Fibroblast of skin of left biceps (primary cell): ENCODE measurements at places on chromosomes 3 and 15.
A peak's percentile ranks its signal among the peaks of the same experiment; 100 is the strongest.

GRCh38 chr15:33209575-33210481 lies 15.3 kb upstream of the FMN1 start:
- DNase-seq, result no peak

- no peak for DNase-seq
Measured at GRCh38 chr3:122681284-122681973, 790 bp downstream of the PARP14 start.

DNA sequence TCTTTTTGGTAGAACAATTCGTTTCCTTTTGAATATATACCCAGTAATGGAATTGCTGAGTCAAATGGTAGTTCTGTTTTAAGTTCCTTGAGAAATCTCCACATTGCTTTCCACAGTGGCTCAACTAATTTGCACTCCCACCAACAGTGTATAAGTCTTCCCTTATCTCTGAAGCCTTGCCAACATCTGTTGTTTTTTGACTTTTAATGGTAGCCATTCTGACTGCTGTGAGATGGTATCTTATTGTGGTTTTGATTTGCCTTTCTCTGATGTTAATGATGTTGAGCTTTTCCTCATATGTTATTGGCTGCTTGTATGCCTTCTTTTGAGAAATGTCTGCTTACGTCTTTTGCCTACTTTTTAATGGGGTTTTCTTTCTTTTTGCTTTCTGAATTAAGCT lies 270.6 kb upstream of the MEIS2 start:
- no peak for DNase-seq

DNA sequence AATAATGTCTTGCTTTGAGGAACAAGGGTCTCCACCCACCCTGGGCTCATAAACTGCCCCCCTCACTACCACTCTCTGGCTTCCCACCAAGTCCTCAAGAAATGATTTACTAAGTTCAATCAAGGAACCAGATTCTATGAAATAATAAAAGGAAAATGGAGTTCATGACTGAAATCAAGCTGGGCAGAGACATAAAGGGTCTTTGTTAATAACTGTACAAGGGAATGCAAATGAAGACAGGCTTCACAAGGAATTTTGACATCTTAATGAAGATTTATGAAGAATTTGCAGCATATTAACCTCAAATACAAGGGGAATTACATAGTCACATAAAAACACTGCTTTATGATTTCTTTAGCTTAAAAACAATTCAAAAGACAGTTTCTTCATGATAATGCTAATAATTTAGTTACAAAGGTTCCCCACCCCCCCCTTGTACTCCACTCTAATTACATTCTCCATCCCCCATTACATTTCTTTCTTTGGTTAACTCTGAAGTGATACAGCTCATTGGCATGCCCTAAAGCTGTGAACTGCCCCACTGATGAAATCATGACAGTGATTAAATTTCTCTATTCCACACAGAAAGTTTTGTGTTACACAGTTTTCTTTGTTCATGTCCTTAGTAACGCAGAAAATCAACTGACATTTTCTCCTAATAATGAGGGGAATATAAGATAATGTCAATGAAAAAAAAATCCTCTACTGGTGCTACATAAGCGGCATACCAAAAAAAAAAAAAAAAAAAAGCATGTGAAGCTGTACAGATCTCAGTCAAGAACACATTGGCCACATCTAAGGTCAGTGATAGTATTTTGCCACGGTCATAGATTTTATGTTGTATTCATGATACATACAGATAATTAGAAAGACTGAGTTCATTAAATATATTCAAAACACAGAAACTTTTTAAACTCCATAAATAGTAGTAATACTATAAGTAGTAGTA lies 54.4 kb downstream of the WWTR1 start:
- DNase-seq, result peak; percentile 58

DNA sequence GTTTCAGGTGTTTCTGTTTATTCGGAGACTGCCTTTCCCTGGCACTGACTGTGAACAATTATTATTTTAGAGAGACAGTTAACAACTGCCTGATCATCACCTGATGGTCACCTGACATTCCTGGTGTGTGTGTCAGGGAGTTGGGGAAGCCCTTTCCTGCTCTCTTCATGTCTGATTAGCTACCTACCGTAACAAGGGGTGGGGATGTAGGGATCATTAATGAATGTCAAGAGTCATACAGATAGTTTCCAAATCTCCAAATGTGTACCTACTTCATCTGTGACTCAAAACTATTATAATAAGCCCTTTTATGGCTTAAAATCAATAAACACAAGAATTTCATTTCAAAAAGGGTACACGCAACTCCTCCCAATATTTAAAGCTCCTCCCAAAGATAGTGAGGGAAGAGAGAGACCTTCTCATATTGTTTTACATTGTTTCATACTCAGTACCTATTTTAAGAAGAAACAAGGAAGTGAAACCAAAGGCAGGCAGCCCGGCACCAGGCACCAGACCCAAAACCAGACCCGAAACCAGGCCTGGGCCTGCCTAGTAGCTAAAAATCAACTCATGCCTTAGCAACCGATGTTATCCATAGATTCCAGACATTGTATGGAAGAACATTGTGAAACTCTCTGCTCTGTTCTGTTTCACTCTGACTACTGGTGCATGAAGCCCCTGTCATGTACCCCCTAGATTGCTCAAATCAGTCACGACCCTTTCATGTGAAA lies 844.9 kb upstream of the ALCAM start:
- no peak for DNase-seq

- DNase-seq, result no peak
Measured at GRCh38 chr15:96700555-96700954, 370.1 kb downstream of the NR2F2 start.

- DNase-seq, result no peak
Measured at GRCh38 chr3:171700653-171701052, 109.6 kb downstream of the PLD1 start.

DNA sequence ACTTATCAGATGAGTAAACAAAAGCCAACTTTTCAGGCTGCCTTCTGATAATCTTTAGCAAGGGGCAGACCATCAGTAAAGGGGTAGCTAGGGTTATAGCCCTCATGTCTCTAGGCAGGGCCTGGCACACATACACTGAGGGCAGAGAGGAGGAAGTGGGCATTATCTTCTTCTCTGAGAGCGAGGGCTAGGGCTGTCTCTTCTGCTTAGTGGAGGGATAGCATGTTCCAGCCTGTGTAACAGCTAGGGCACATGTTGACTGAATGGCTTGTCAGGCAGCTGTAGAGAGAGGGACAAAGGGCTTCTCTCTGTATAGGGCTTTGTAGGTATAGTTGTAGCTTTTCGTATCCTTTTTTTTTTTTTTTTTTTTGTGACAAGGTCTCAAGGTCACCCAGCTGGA lies 17.8 kb downstream of the CRTC3 start:
- no peak for DNase-seq

- no peak for DNase-seq
Measured at GRCh38 chr3:32422943-32423342, 31.3 kb downstream of the CMTM7 start.

- no peak for DNase-seq
Measured at GRCh38 chr3:113105093-113105449, 106.3 kb upstream of the BOC start.

DNA sequence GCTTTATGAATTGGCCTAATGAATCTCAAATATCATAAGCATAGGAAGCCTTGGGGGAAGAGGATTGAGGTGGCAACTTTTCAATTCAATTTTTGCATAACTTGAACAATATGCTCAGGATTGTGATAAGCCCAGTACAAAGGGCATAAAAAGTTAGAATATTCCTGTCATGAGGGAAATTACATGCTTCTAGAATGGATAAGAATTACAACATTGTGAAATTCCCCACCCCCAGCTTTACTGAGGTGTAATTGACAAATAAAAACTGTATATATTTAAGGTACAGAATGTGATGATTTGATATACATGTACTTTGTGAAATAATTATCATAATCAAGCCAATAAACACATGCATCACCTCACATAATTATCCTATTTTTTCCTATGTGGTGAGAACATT lies 132.6 kb upstream of the TNIK start:
- DNase-seq, result no peak

DNA sequence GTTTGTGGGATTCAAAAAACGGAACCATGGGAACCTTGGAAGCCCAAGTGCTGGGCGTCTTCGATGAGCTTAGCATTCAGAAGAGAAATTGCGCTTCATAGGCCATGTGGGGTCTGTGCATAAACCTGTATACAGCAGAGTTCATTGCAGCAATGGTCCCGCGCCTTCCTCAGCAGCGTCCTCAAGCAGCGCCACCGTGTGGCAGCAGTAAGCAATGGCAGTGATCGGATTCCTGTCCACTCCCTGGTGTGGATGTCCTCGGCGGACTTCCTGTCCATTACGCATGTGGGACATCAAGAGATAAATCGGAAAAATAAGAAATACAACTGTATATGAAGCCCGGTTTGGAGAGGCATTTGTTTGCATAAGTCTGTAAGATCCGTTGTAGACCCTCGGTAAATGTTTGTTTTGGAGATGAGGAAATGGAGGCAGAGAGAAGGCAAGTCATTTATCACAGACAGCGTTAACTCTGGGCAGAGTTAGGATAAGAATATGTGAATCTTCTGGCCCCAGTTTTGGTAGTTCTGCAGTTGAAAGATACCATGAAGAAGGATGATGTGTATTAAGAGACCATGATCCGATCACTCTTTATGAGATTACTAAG lies 57.7 kb downstream of the CNTN4 start:
- DNase-seq, result no peak

GRCh38 chr3:194250098-194251002 lies 100.8 kb downstream of the CPN2 start:
- DNase-seq, result peak; percentile 90

- no peak for DNase-seq
Measured at GRCh38 chr3:46996689-46997452, 17.4 kb downstream of the NBEAL2 start.

- DNase-seq, result no peak
Measured at GRCh38 chr3:71063773-71064290, 519.7 kb downstream of the FOXP1 start.

DNA sequence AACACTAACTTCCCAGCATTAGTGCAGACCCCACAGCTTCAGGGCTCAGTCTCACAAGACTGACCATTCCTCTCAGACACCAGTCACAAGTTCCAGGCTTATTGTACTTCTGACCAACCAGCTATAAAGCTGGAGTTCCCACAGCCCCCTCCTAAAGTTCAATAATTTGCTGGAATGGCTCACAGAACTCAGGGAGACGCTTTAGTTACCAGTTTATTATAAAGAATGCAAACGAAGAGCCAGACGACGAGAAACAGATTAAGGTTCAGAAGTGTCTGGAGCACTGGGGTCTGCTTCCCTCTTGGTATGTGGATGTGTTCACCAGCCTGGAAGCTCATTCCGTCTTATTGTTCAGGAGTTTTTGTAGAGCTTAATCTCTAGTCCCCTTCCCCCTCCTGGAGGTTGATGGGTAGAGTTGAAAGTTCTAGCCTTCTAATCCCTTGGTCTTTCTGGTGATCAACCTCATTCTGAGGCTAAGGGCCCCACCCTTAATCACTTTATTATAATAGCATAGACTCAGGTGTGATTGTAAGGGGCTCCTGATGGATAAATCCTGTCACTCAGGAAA lies 4.8 kb upstream of the CSRNP1 start:
- no peak for DNase-seq

DNA sequence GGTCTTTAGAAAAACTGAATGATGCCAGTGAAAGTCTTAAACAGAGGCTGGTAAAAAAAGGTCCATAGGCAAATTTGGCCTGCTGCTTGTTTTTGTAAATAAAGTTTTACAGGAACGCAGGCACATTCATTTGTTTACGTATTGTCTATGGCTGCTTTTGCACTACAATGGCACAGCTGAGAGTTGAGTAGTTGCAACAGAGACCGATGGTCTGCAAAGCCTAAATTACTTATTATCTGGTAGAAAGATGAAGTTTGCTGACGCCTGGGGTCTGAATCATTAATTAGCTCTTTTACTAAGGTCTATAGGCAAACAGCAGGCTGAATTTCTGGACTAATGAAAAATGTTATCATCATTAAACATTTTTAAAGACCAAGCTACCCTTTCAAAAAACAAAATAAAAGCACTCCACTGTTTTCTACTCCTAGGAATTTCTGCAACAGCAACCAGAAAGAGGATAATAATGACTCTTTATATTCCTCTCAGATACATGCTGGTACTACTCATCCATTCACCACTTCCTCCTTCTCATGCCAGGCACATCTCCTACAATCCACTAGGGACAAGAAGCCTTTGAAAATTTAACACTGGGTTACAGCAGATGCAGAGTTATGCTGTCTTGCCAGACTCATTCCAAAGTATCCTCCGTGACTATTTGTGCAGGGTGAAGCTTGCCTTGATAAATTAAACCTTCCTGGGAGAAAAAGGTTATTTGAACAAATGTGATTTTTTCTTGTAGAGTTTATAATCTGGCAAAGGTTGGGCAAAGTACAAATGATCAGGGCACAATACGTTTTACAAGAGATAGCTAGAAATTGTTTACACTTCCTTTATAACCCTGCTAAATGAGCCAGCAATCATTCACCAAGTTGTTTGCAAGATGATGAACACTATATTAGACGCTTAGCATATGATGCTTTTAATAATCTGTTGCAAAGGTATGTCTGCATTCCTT lies 6.0 kb downstream of the GATM start:
- no peak for DNase-seq

GRCh38 chr3:170171563-170171962 lies 10.0 kb downstream of the PHC3 start:
- DNase-seq, result no peak

DNA sequence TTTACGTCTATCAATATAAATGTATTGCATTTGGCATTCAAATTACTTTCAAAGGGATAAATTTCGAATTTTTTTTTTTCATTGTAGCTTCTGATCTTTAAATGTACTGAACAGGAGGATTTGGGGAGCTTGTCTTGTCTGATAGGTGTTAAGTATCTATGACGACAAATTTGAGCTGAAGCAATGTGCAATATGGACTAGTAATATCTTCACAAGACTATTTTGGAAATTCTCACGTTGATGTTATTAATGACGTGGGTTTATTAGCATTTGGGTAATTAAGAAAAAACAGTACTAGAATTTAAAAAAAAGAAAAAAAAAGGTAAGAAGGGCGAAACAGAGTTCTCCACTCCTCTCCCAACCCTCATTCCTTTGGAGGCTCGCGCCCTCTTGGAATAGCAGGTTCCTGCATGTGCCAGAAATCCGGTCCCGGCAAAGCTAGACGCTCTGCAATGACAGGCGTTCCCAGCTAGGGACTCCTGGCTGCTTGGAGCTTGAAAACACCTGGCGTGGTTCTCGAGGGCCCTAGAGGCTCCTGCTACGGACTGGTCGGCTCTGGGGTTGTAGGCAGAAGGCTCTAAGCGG lies 648 bp upstream of the P2RY1 start:
- no peak for DNase-seq

- DNase-seq, result peak; percentile 9
Measured at GRCh38 chr15:34514251-34514670, 69.2 kb downstream of the GOLGA8B start.

GRCh38 chr3:156665291-156665690 lies 9.1 kb upstream of the TIPARP start:
- no peak for DNase-seq

- DNase-seq, result no peak
Measured at GRCh38 chr3:4939276-4939675, 40.0 kb upstream of the BHLHE40 start.

DNA sequence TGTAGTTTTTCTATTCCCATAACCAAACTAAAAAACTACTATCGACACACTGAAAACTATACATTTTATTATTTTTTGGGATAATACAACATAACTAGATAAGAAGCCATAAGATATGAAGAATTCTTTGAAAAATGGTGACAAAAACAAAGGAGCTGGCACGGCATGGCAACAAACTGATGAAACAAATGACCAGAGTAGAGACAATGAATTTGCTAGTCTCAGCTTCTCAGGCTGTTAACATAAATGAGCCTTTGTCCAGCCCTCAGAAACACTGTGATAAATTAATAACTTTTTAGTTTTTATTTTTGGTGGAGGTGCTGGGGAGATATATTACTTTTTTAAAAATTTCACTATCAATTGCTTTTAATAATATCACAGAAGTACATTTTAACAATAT lies 100.7 kb downstream of the SMARCC1 start:
- no peak for DNase-seq

GRCh38 chr15:79572691-79573404 lies 140.7 kb downstream of the MINAR1 start:
- DNase-seq, result no peak
